ENCODE measurements at places on chromosomes 3 and 15.

DNA sequence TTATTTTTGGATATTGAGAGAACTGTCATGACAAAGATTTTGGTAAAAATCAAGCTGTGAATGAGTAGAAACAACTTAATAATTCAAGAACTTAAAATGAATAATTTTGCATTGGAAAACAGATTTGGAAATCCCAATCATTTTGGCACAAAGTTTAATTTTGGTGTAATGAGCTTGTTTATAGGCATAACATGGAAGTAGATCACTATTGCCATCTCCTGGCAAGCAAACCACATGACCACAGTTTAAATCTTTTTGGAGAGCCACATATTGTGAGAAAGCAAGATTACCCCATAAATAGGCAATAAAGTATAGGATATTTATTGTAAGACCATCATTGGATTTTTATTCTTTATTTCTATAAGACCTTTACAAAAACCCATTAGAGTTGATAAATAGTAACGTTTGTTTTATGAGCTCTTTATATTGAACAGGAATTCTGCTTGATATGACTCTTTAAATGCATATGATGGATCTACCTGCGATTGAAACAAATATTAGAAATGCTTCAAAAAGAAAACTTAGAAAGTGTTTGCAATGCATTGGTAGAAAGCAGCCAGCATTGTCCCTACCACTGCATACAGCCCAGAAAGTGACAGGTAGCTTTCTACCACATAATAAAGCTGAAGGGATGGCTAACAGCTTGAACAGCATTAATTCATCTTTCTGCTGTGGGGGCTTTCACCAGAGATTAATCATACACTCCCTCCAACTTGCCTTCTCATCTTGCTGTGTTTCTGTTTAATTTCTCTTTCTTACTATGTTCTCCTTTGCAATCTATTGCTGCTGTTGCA is 766.8 kb downstream of the TBL1XR1 start:
- peak; percentile 66 for DNase-seq

GRCh38 chr3:50430191-50430590 is 70.9 kb upstream of the TMEM115 start:
- peak; percentile 13 for DNase-seq

GRCh38 chr3:111321786-111322185 is 220.2 kb upstream of the CD96 start:
- no peak for DNase-seq

DNA sequence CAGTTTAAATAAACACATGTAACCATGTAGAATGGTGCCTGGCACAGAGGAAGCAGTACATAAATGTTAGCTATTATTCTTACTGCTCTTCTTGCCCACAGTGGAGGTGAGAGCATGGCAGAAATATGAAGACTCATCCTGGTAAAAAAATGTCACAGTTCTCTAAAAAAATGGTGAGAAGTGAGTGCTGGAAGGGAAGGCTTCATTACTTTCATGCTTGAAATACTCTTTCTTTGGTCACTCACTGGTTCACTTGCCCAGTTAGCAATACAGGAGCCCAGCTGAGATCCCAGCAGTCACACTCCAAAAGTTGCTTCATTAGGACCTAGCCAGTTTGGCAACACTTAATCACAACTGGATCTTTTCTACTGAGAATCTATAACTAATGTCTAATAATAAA is 1017.2 kb downstream of the TUSC7 start:
- no peak for DNase-seq

DNA sequence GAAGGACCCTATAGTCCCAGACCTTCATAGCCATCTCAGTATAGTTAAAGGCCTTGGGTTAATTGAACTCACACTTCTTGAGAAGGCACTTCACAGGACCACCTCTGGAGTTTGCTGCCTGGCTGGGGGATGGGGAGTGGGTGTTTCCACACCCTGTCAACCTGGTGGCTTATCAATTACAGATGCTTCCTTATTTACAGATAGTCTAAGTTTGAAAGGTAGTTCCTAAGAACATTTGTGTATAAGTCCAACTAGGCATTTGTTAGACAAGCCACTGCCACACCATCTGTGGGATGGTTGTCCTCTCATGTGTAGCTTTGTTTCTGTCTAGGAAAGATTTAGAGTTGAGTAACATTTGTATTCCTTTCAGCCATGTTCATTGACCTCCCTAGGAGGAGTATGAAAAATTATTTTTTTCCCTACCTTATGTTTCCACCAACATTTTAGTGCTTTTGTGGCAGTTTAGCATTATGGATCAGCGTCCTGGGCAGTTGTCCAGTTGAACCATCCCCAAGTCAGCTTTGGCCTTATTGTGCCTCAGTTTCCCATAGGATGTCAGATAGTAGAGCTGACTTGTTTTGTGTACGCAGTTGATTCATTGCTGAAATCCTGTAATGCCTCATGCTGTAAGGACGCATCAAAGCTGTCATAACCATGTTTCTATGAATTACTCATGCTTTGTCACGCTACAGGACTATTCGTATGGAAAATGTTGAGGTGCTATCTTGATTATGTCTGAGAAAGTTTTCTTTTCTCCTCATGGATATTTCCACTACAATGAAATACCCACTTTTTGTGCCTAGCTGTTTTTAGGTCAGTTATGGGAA is 21.2 kb upstream of the SIAH2 start:
- no peak for DNase-seq

- no peak for DNase-seq
Measured at GRCh38 chr15:28096411-28096669, 2.8 kb downstream of the OCA2 start.

DNA sequence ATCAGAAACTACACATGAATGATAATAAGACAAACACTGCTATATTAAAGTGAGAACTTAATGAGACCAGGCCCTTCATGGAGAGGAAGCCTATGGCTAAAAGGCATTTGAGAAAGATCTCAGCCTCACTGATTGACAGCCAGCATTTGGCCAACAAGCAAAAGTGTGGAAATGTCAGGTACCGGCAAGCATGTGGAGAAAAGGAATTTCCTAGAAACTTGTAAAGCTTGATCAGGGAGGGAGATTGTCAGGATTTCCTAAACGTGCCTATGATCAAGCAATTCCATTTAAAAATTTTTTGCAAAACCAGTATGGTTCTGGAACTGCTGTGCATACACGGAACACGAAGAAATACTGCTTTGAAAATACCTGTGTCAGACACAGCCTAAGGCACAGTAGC is 220.3 kb upstream of the ATP10A start:
- DNase-seq, result no peak

GRCh38 chr3:64080616-64081234 is 57.4 kb upstream of the PSMD6 start:
- DNase-seq, result no peak

All from hematopoietic multipotent progenitor cell treated with erythropoietin and hydrocortisone succinate and interleukin-3 and kit ligand, for 4 days (in vitro differentiated cells).